ENCODE measurements at places on chromosomes 12 and 14. TPM values are rescaled to one million over a fixed set of nuclear protein-coding genes. Genes with fewer than 3 reads are reported as not detected.

ESPL1 gene
- 3.7 TPM for total RNA-seq

KCNMB4 gene
- 0.22 TPM for total RNA-seq

LRRC10 gene
- not detected for total RNA-seq

DHH gene
- 0.20 TPM for total RNA-seq

BCAT1 gene
- total RNA-seq = 68.3 TPM

AKAP3 gene
- 1.3 TPM for total RNA-seq

KRT8 gene
- 11.3 TPM for total RNA-seq

MYO1H gene
- not detected for total RNA-seq

PKP2 gene
- total RNA-seq = 3.1 TPM

CCDC197 gene
- not detected for total RNA-seq

FOXG1 gene
- total RNA-seq = not detected

C14orf132 gene
- 1.3 TPM for total RNA-seq

NOPCHAP1 gene
- total RNA-seq = 8.1 TPM

OXA1L gene
- total RNA-seq = 39.1 TPM

MYF6 gene
- not detected for total RNA-seq

ADAM21 gene
- total RNA-seq = under 0.01 TPM

OVCH1 gene
- total RNA-seq = under 0.01 TPM

ACOT6 gene
- not detected for total RNA-seq

WASHC3 gene
- 42.9 TPM for total RNA-seq

TCL1A gene
- total RNA-seq = not detected

TMEM132D gene
- total RNA-seq = not detected

HOXC10 gene
- not detected for total RNA-seq

Measured in lung microvascular endothelial cell (primary cell).